CD4-positive, CD25-positive, alpha-beta regulatory T cell (primary cell): ENCODE measurements at places on chromosomes 6 and 20.

GRCh38 chr6:44504301-44504791 is 116.8 kb downstream of the CDC5L start:
- no peak for DNase-seq

- DNase-seq: no peak
Observed at GRCh38 chr6:113691260-113691656, 165.9 kb upstream of the MARCKS start.

DNA sequence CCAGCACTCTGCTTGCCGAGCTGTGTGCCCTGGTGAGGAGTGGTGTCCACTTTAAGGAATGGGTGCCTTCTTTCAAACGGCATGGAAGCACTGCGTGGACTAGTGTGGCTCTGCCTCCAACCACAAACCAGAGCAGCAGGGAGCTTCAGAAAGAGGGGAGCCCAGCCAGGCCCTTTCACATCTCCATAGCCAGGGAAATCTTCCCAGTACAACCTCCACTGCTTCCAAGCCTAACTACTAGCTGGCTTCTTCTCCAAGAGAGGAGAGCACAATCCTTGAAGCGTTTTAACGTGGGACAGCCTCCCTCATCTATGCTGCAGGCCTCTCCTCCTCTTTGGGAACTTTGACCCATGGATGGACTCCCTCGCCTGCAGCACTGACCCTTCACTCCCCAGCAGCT is 26.7 kb downstream of the TNXB start:
- no peak for DNase-seq

DNA sequence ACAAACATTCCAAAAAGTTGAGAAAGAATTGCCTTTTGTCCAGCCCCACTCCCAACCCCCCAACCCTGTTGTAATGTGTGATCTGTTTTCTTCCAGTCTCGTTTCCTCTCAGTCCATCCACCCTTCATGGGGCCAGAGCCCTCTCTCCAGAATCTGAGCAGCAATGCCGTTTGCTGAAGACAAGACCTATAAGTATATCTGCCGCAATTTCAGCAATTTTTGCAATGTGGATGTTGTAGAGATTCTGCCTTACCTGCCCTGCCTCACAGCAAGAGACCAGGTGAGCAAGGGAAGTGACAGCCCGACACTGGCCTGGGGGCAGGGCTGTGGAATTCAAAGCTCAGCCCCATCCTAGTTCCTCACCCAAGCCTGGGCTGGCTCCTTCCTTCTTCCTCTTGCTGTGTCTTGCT is 7.8 kb downstream of the MAVS start:
- no peak for DNase-seq

- no peak for DNase-seq
Observed at GRCh38 chr6:148884461-148884860, 137.6 kb downstream of the UST start.

- DNase-seq: peak; percentile 14
Observed at GRCh38 chr6:166862287-166862977, 93.9 kb downstream of the RNASET2 start.

DNA sequence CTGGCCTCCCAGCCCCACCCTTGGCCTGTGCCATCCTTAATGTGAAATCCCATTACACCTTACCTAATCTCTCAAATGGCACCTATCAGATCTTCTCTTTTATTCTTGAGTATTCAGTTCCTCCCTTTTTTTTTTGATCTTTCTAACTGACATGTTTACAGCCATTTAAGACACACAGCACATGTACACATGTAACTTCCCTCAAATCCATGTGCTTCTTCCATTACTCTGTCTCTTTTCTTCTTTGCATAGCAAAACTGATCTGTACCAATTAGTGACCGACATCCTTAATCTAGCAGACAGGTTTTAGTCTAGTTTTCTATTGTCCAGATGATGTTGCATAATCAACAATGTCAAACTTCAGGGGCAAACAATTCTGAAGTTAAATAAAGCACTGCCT is 413.8 kb upstream of the FLRT3 start:
- no peak for DNase-seq

- peak; percentile 67 for DNase-seq
Observed at GRCh38 chr20:17963114-17963897, 5.3 kb downstream of the SNX5 start.

DNA sequence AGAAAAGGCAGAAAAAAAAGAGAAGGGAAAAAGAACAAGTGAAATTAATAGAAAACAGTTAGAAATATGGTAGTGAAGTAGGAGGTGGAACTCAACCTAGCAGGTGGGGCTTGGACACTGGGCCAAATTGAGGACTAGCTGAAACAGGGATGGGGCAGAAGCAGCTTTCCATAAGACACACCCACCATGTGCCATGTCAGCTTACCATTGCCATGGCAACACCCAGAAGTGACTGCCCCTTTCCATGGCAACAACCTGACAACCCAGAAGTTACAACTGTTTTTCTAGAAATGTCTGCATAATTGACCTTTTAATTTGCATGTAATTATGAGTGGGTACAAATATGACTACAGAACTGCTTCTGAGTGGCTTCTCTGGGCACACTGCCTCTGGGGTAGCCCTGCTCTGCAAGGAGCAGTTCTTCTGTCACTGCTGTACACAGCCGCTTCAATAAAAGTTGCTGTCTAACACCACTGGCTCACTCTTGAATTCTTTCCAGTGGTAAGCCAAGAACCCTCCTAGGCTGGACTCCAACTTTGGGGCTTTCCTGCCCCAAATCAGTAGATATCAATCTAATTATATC is 35.9 kb upstream of the SLC24A3 start:
- no peak for DNase-seq

DNA sequence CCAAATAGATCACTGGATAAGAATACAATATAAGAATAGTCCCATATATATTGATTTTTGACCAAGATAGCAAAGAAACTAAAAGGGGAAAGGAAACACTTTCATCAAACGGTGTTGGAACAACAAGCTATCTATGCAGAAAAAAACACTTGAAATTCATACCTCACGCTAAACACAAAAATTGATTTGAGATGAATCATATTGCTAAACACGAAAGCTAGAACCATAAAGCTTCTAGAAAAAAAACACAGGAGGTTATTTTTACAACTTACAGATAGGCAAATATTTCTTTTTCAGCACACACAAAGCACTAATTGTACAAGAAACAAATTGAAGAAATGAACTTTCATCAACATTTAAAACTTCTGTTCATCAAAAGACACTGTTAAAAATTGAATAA is 36.7 kb upstream of the TMEM14A start:
- no peak for DNase-seq

DNA sequence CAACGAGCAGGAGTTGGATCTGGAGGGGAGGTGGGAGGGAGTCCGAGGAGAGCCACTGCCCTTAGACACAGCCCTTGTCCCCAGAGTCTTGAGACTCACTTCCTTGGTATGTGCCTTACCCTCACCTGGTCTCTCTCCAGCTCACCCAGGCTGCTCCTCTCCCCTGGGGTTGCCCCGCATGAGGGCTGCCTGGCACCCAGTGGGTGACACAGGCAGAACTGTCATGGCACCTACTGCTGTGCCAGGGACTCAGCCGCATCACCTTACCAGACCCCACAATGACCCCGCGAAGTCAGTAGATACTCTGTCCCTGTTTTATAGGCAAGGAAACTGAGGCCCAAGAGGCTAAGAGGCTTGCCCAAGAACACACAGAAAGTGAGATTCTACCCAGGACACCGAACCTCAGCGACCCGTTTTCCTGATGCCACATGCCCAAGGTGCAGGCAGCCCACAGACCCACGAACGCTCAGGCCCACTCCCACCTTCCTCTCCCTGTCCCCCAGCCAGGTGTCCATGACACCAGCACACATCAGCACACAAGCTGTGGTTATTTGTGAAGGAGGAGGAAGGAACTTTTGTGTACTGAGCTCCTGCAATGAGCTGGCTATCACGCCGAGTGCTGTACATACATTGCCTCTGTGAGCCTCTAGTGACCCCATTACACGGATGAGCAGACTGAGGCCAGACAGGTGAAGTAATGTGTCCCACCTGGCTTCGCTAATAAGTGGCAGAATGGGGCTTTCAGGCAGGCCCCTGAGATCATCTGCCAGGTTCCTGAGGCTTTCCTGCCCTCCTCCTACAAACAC is 168.1 kb downstream of the GRM4 start:
- no peak for DNase-seq

GRCh38 chr6:2166717-2167116 is 78.7 kb downstream of the GMDS start:
- no peak for DNase-seq

- DNase-seq: no peak
Observed at GRCh38 chr20:17832236-17832915, 132.6 kb downstream of the BANF2 start.

DNA sequence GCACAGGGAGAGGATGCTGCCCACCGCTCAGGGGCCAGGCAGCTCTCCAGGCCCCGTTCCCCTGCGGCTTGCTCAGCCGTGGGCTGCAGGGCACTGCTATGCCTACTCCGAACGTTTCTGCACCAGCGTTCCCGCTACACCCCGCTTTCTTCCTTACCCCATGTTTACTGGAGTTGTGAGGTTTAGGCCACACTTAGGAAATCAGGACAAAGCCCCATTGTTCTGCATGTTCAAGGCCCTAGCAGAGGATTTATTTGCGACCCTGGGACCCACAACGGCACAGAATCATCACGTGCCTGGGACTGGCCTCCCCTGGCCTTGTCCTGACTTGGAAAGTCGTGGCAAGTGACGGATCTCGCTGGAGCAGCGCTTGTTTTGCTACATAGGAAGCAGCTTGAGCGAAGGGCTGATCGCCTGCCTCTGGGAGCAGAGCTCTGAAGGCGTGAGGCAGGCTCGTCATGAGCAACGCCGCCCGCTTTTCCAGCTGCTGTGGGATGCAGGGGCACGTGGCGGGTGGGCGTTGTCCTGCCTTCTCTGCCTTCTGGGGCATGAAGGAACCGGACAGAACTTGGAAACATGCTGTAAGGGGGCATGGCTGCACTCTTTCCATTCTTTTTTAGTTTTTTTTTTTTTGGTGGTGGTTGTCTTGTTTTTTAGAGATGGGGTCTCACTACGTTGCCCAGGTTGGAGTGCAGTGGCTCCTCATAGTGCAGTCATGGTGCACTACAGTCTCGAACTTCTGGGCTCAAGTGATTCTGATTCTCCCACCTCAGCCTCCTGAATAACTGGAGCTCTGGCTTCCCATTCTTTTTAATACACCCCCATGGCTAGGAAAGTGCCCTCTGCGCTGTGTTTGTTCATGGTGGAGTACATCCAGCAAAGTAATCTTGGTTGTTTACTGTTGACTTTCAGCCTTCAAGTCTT is 14.6 kb upstream of the TMEM181 start:
- no peak for DNase-seq

- DNase-seq: no peak
Observed at GRCh38 chr6:126661646-126662045, 321.7 kb downstream of the CENPW start.

- DNase-seq: no peak
Observed at GRCh38 chr6:14758421-14759081, 487.3 kb upstream of the JARID2 start.

- DNase-seq: no peak
Observed at GRCh38 chr6:126127659-126128058, 141.3 kb downstream of the TRMT11 start.

DNA sequence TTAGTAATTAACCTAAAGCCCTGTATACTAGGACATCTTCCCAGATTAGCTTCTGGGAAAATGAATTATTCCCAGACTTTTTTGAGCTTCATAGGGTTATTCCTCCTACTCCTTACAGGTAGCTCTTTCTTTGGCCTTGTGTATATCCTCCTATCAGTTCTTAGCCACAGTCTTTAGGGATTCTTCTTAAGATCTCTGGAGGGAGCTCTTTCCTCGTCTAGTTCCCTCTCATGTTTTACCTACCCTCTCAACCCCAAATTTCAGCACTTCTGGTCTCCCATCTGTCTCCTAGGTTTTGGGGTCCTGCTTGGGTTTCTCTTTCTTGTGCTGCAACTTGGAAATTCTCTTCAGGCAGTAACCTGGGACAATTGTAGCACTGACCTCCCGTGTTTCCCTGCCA is 46.4 kb upstream of the SLC35B3 start:
- DNase-seq: no peak

DNA sequence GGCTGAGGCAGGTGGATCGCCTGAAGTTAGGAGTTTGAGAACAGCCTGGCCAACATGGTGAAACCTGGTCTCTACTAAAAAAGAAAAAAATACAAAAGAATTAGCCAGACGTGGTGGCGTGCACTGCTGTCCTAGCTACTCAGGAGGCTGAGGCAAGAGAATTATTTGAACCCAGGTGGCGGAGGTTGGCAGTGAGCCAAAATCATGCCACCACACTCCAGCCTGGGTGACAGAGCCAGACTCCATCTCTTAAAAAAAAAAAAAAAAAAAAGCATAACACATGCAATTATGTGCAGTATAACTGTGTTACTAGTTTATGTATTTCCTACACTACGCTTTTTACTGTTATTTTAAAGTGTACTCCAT is 31.9 kb upstream of the FAM135A start:
- no peak for DNase-seq

DNA sequence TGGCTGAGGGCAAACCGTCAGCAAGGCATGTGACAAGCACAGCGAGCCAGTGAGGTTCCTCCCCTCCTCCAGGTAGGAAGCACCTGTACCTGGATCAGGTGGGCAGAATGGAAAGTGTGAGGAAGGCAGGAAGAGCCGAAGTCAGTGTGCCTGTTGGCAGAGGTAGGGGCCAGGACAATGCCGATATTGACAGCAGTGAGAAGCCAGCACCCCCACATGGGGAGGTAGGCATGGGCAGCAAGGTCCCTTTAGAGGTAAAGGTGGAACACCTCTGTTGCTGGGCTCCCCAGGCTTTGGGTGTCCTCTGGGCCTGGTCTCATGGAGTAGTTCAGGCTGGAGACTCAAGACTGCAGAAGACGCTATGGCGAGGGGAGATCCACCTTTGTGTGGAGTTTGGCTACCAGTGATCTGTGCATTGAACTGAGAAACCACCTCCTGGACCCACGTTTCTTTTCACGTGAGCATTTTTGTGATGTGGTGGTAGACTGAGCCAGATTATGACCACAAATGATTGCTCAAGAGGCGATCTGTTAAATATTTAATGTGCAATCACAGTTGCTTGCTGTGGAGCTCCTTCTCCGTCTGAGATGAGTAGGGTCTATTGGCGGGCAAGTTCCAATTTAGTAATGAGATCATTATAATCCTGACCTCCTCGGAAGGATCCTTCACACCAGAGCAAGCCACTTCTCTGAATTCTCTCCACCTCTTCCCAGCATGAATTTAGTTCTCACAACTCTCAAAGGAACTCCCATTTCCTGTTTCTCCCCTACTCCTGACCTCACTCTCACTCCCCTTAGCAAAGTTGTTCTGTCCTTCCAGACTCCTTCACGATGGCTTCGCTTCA is 174.8 kb downstream of the CDH26 start:
- no peak for DNase-seq

DNA sequence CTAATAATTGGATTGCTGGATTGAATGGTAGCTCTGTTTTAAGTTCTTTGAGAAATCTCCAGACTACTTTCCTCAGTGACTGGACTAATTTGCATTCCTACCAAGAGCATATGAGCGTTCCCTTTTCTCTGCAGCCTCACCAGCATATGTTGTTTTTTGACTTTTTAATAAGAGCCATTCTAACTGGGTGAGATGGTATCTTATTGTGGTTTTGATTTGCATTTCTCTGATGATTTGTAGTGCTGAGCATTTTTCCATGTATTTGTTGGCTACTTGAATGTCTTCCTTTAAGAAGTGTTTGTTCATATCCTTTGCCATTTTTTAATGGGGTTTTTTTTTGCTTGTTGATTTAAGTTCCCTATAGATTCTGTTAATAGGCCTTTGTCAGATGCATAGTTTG is 94.7 kb upstream of the AHI1 start:
- no peak for DNase-seq

- DNase-seq: no peak
Observed at GRCh38 chr6:144434308-144434990, 149.3 kb downstream of the UTRN start.

GRCh38 chr6:162581988-162582780 is 145.4 kb downstream of the PRKN start:
- no peak for DNase-seq

- no peak for DNase-seq
Observed at GRCh38 chr6:50240986-50241385, 191.3 kb upstream of the DEFB112 start.
